NCI-H187 (cell line): ENCODE measurements at places on chromosomes 3 and 15.
A peak's percentile ranks its signal among the peaks of the same experiment; 100 is the strongest.

DNA sequence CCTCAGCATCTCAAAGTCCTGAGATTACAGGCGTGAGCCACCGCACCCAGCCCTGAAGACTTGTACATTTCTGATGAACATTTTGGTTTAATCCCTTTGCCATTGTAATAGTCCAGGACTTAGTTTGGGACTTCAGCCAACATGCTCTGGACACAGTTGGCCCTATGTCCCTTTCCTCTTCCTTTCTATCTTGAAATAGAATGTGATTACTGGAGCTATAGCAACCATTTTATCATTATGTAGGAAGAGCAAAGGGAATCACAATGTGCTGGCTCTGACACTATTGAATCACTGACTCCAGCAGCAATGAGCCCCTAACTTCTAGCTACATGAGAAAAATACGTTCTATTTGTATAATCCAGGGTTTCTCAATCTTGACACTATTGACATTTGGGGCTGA is 34.8 kb upstream of the MRPL3 start:
- no peak for DNase-seq

- DNase-seq, result no peak
Measured at GRCh38 chr3:155859859-155860258, 5.6 kb upstream of the SLC33A1 start.

GRCh38 chr3:124593442-124593829 is 136.8 kb upstream of the UMPS start:
- DNase-seq, result no peak

- DNase-seq, result peak; percentile 6
Measured at GRCh38 chr15:97909291-97909891, 51.1 kb upstream of the ARRDC4 start.

DNA sequence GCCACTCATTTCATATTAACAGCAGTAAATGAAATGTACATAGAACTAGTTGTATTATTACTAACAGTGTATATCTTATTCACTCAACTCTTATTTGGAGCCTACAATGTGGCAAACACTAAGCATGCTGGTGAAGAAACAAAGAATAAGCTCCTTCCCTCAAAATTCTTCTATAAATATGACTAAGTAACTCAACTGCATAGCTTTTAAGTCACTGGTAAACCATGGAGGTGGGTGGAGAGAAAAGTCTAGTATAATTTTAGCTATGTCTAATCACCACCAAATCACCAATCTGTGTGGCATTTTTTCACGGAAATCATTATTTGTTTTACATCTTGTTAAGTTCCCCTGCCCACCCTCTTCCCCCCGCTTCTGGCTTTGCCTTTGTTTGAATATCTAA is 17.5 kb downstream of the COPS2 start:
- DNase-seq, result no peak

GRCh38 chr3:187207062-187207461 is 9.8 kb downstream of the RTP1 start:
- DNase-seq, result no peak

GRCh38 chr3:4836516-4836915 is 142.7 kb upstream of the BHLHE40 start:
- DNase-seq, result no peak

DNA sequence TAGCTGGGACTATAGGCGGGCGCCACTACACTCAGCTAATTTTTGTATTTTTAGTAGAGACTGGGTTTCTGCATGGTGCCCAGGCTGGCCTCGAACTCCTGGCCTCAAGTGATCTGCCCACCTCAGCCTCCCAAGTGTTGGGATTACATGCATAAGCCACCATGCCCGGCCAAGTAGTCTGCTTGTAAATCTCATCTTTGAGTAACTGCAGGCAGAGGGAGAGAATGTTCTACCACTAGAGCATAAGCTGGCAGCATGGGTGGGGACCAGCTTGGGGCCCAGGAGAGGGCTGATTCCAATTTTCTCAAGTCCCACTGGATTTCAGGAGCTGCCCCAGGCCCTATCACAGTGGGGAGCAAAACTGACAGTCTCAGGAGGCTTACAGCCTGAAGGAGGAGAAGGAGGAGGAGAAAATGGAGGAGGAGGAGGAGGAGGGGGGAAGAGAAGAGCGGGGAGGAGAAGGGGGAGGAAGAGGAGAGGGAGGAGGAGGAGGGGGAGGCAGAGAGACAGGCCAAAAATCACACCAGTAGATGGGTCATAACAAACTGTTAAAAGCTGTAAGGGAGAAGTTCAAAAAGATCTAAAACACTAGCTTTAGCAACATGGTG is 229.1 kb upstream of the IGF1R start:
- DNase-seq, result no peak

GRCh38 chr15:25894371-25894902 is 31.3 kb upstream of the ATP10A start:
- DNase-seq, result no peak

- DNase-seq, result no peak
Measured at GRCh38 chr15:78761891-78762385, 49.3 kb downstream of the ADAMTS7 start.

DNA sequence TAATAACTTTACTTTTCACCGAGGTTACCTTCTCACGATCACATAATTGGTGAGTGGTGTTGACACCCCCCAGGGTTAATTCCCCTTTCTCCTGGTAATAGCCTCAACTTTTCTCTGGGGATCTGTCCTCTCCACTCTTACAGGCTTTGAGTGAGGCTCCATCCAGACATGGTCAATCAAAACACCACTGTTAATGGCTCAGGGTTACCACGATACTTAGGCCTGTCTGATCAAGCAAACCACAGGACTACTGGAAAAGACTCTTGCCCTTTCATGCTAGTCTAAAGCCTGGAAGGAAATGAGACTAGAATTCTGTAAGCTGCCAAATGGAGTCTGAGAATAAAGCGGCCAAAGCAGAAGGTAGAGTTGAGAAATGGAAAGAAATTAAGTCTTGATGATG is 56.5 kb upstream of the STT3B start:
- DNase-seq, result no peak

GRCh38 chr3:117734496-117734895 is 1024.9 kb downstream of the TUSC7 start:
- DNase-seq, result no peak

DNA sequence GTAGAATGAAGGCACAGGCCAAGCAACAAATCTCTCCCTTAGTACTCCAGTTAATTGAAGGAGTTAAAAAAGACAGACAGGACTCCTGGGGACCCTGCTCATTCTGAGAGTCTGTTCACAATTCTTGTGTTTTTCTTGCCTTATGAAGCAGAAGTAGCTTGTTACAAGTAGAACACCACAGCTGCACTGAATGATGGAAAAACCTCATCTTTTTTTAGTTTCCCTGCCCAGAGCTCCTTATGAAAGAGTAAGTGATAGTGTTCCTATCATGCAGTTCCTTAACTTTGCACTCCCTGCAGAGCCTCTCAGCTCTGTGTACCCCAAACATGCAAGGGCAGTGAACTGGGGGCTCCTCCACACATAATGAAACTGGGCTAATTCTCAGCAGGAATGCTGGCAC is 95.5 kb downstream of the ALDH1A2 start:
- DNase-seq, result no peak

- no peak for DNase-seq
Measured at GRCh38 chr3:142445816-142446254, 2.0 kb downstream of the XRN1 start.

DNA sequence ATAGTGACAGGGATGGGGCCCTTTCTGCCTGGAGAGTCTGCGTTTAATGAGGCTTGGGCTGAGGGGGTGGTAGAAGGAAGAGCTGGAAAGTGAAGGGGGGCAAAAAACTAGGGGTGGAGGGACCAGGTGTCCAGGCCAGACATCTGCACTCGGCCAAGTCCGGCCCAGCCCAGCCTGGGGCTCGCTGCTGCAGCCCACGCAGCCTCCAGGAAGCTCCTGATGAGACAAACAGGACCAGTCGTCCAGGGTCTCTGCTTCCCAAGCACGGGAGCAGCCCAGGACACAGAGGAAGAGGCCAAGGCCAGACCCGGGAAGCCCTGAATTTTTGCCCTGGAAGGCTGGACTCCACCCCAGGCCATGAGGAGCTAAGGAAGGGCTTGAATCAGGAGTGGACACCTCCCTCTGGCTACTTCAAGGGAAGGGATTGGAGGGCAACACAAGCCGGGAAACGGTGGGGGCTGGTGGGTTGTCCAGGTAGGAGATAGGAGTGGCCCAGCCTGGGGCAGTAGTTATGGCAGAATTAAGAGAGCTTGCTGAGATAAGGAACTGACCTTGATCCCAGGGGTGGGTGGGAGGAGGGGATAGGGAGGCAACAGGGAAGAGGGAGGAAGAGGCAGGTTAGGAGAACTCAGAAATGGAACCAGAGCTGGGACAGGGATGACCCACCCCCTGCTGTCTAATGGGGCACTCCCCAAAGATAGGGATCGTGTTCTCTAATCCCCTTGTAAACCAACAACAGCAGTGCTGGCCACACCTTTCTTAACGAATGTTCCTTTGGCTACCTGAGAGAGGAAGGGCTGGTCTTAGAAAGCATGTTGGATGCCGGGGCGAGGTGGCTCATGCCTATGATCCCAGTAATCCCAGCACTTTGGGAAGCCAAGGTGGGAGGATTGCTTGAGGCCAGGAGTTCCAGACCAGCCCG is 89.5 kb downstream of the ANP32A start:
- no peak for DNase-seq

GRCh38 chr15:96046620-96047240 is 283.8 kb upstream of the NR2F2 start:
- no peak for DNase-seq

DNA sequence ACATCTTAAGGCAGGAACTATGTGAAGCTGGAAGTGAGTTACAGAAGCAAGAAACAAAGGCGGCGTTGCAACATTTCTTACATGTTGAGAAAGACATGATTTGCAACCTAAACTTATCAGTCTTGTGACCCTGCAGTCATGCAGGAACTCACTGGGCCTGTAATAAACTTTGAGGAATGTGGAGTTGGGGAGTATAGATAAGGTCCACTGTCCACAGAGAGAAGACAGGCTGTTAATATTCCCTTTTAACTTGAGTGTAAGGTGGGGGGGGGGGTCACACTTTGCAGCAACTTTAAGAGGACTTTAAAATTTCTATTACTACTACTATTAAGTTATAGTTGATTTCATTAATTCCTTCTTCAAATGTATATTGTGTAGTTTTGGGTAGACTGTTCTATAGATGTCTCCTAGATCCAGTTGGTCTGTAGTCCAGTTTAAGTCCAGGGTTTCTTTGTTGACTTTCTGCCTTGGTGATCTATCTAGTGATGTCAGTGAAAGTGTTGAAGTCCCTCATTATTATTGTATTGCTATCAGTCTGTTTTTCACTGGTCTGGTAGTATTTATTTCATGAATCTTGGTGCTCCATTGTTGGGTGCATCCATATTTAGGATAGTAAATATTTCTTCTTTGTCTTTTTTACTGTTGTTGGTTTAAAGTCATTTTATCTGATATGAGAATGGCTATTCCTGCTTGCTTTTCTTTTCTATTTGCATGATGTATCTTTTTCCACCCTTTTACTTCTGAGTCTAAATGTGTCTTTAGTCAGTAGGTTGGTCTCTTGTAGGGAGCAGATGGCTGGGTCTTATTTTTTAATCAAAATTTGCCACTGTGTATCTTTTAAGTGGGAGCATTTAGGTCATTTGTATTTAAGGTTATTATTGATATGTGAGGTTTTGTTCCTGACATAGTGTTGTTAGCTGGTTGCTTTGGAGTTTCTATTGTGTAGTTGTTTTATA is 15.6 kb upstream of the FAM98B start:
- DNase-seq, result no peak

GRCh38 chr3:18556001-18556408 is 130.9 kb upstream of the SATB1 start:
- DNase-seq, result no peak

DNA sequence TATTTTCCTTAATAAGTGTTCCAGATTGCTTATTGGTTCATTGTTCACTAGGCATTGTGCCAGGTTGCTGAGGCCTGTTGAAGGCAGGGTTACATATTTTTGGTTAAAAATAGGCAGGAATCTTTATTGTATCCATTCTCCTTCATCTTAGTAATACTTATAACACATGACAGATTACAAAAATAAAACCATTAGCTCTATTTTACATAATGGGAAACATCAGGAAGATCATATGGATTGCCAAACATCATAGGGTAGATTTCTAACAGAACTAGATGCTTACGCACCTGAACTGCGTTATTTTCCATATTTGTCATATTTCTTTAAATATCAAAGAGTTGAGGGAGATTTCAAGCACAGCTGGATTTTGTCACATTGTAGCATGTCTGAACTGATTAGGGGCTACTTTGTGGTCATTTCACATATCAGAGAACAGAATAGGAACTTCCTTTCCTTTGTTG is 462.9 kb upstream of the SGO1 start:
- no peak for DNase-seq

DNA sequence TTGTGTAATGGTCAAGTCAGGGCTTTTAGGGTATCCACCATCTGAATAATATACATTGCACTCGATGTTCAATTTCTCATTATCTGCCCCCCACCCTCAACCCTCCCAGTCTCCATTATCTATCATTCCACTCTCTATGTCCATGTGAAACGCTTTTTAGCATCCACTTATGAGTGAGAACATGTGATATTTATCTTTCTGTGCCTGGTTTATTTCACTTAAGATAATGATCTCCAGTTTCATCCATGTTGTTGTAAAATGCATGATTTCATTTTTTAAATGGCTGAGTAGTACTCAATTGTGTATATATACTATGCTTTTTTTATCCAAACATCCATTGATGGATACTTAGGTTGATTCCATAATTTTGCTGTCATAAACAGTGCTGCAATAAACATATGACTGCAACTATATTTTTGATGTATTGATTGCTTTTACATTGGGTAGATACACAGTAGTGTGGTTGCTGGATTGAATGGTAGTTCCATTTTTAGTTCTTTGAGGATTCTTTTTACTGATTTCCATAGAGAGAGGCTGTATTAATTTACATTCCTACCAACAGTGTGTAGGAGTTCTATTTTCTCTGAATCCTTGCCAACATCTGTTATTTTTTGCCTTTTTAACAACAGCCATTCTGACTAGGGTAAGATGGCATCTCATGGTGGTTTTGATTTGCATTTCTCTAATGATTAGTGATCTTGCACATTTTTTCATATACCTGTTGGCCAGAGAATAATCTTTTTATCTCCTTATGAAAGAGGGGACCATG is 332.9 kb upstream of the TGFBR2 start:
- no peak for DNase-seq

DNA sequence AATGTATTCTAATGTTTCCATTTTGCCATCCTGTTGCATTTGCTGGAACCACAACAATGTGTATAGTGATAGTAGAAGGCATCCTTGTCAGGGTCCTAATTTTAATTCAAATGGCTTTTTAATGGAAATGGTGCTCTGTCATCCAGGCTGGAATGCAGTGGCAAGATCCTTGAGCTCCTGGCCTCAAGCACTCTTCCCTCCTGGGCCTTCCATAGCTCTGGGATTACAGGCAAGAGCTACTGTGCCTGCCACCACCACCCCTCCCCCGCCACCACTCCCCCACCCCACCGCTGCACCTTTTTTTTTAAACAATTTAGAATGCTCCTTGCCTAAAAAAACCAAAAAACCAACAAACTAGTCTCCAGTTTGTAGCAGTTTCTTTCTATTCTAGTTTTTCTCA is 15.2 kb upstream of the IQCF6 start:
- DNase-seq, result no peak

DNA sequence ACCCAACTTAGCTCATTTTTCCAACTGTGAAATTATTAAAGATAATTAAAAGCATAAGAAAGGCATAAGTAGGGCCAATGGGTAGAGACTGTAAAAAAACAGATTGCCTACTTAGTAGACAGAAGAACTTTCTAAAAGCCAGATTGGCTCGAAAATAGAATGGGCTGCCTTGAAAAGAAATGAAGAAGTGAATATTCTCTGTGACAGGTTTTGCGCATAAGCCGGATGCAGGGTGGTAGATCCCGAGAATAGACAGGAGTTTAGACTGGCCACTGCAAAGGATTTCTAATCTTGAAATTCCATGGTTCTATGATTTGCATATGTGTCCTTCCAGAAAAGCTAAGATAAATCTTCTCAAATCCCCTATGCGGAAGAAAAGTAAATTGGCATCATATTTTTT is 173.3 kb upstream of the ICE2 start:
- DNase-seq, result no peak
